ENCODE measurements at places on chromosomes 11 and 22.

- DNase-seq = peak; percentile 58
Measured at GRCh38 chr11:34339149-34340064, 18.4 kb downstream of the ABTB2 start.

DNA sequence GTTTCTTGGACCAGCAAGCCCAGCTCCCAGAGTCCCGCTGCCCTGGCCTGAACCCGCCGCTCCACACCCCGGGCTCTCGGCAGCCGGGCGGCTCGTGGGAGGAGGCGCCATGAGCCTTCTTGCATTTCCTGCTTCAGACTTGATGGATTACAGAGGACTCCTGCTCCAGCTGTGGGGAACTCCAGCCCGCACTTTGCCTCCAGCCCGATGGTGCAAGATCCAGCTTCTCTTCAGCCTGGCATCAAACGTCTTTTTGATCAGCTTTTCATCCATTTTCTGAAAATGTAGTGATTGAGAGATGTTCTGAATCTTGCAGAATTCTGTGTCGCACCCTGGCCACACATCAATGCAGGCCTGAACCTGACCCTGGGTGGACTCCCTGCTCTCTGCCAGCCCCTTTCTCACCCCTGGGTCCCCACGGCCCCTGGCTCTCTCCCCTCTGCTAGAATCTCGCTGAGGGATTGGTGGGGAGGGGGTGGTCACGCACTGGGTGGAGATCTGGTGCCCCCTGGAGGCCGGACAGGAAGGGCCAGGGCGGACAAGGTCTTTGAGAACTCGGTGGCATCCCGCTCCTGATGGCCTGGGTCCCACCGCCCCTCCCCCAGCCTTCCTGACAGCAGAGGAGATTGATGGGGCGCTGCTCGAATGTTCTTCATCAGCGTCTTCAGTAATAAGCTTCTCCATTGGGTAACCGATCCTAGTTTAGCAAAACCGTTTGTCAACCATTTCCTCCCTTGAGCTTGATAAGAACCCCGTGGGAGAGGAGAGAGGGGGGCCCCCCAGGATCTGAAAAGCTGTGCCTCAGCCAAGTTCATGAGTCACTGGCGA is 12.1 kb upstream of the NFAM1 start:
- DNase-seq = peak; percentile 77

DNA sequence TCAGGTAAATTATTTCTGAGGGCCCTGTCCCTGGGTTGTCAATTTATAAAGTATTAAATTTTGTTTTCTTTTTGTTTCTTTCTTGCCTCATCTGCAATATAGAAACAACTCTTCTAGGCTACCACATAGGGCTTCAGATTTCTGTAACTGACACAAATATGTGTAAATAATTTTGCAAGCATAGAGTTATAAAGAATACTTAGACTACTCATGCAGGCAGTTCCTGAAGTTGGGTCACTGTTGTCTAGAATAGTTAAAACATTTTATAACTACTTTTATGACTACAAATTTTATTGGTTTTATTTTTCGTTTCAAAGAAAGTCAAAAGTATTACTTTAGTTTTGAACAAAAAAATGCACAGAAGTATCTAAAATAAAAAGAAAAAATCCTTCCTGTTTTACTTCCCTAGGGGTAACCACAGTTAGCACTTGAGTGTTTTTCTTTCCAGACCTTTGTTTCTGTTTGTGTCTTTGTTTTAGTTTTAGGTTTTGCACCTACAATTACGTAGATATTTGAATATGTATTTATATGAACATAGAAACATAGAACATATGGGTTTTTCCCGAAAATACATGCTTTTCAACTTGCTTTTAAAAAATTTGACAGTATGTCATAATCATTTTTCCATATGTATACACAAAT is 12.4 kb upstream of the TMEM123 start:
- DNase-seq = peak; percentile 31

- no peak for DNase-seq
Measured at GRCh38 chr11:68709062-68709461, 24.7 kb downstream of the GAL start.

- no peak for DNase-seq
Measured at GRCh38 chr11:5178046-5178837, 22.2 kb downstream of the OR51V1 start.

- no peak for DNase-seq
Measured at GRCh38 chr11:5992150-5992549, 5.4 kb upstream of the OR52L1 start.

- DNase-seq = no peak
Measured at GRCh38 chr11:85299258-85299942, 327.7 kb downstream of the DLG2 start.

GRCh38 chr22:25148149-25148691 is 51.4 kb upstream of the CRYBB3 start:
- no peak for DNase-seq

- DNase-seq = no peak
Measured at GRCh38 chr11:70112017-70112434, 33.9 kb downstream of the ANO1 start.

- DNase-seq = no peak
Measured at GRCh38 chr22:24752088-24752623, 22.4 kb downstream of the PIWIL3 start.

GRCh38 chr11:14144934-14145333 is 182.4 kb downstream of the SPON1 start:
- DNase-seq = no peak

- DNase-seq = peak; percentile 33
Measured at GRCh38 chr22:27987557-27987956, 68.5 kb upstream of the PITPNB start.

GRCh38 chr22:47112994-47113852 is 350.8 kb downstream of the TBC1D22A start:
- DNase-seq = no peak

DNA sequence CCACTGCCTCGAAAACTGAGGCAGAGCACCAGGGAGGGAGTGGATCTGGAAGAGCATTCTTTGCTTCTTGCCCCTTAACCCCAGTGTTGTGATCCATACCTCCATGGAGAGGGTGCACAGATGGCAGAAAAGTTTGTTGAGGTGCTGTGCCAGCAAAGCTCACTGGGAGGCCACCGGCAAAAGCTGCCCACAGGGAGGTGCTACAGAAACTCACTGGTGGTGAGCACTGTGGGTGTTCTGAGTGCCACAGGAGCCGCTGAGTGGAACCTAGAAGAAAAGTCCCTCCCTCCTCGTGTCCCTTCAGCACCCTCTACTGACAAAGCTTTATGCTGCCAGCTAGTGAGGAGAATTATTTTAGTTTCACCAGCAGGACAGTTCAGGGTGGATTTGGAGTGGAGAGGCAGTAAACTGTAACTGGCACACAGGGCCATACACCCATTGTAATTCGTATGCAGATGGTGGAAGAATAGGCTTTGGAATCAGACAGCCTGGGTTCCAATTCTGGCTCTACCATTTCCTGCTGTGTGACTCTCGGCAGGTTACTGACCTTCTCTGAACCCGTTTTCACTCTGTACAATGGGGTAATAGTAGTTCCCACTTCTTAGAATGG is 84.6 kb downstream of the SWAP70 start:
- DNase-seq = peak; percentile 94

DNA sequence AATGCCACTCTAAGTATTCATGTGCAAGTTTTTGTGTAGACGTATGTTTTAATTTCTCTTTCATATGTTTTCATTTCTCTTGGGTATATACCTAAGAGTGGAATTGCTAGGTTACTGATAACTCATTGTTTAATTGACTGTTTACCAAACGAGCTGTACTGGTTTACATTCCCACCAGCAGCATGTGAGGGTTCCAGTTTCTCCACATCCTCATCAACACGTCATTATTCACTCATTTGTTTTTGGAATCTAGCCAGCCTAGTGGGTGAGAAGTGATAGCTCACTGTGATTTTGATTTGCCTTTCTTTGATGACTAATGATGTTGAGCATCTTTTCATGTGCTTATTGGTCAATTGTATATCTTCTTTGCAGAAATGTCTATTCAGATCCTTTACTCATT is 4.0 kb downstream of the ANKRD13D start:
- DNase-seq = no peak

- peak; percentile 29 for DNase-seq
Measured at GRCh38 chr11:126354631-126355323, 709 bp upstream of the ST3GAL4 start.

DNA sequence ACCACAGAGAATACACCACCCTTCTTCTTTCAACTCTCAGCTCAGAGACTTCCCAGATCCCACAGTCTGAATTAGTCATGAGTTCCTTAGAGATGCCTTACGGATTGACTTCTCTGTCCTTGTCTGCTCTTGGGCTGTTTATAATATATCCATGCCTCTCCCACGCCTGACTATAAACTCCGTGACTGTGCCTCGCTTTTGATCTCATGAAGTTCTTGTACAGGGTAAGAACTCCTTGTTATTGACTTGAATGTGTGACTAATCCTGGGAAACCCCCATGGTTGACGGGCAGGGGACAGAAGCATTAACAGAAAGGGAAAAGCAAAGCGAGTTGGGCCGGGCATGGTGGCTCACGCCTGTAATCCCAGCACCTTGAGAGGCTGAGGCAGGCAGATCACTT is 62.4 kb upstream of the POU2AF1 start:
- DNase-seq = no peak

GRCh38 chr11:28838741-28839140 is 730.6 kb downstream of the METTL15 start:
- no peak for DNase-seq

DNA sequence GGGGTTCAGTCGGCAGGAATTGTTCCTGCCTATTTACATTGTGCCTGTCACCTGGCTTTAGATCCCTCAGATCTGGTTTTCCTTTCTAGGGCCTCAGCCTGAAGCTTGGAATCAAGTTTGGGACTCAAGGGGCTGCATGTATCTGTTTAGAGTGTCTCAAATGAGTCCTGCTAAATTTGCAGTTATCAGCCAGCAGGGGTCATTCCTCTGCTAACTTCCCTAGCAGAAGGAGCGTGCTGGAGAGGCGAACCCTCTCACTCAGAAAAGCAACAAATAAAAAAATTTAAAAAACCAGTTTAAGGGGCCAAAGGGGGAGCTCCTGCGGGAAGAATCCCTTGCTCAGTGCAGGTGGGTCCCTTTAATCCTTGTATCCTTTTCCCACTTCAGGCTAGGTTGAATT is 1220.2 kb downstream of the JRKL start:
- no peak for DNase-seq

- no peak for DNase-seq
Measured at GRCh38 chr22:28867191-28867590, 16.2 kb upstream of the ZNRF3 start.

GRCh38 chr11:124190298-124191139 is 7.4 kb downstream of the OR10D3 start:
- DNase-seq = no peak

DNA sequence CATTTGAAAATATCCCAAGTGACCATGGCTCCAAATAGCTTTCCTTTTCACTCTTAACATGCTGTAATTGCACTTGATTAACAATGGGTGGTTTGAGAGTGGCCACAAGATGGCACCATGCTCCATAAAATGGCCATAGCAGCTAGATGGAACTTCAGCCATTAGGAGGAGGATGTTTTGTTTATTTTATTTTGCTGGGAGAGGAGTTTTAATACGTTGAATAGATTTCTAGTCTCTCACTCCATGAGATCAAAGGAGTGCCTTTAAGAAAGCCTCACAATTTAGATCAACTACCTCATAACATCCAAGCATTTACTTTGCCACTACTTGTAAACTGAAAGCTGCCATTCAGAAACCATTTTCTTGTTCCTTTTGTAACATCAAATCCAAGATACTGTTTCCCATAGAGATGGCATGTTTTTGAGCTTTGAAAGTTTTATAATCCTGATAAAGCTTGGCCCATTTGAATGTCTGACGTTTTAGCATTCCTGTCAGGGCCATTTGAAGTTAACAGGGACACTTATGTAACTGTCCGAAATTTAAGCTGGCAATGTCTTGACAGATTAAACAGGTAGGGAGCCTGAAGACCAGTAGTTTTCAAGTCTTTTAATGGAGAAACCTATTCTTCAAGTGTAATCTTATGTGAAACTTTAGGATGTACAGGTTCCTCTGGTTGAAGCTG is 4.7 kb downstream of the FEN1 start:
- peak; percentile 65 for DNase-seq

GRCh38 chr11:32420937-32421901 is 14.1 kb downstream of the WT1 start:
- peak; percentile 95 for DNase-seq

- DNase-seq = no peak
Measured at GRCh38 chr22:46858181-46858771, 95.8 kb downstream of the TBC1D22A start.

DNA sequence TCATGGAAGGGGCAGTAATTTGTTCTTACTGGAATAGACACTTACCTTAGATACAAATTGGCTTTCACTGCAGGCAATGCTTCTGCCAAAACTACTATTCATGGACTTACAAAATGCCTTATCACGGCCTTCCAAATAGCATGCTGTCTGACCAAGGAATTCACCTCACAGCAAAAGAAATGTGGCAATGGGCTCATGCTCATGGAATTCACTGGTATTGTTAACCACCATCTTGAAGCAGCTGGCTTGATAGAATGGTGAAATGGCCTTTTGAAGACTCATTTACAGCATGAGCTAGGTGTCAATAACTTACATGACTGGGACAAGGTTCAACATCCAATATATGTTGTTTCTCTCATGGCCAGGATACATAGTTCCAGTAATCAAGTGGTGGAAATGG is 21.9 kb downstream of the OR5B21 start:
- no peak for DNase-seq

GRCh38 chr22:30453731-30454510 is 17.9 kb downstream of the SEC14L3 start:
- peak; percentile 41 for DNase-seq

DNA sequence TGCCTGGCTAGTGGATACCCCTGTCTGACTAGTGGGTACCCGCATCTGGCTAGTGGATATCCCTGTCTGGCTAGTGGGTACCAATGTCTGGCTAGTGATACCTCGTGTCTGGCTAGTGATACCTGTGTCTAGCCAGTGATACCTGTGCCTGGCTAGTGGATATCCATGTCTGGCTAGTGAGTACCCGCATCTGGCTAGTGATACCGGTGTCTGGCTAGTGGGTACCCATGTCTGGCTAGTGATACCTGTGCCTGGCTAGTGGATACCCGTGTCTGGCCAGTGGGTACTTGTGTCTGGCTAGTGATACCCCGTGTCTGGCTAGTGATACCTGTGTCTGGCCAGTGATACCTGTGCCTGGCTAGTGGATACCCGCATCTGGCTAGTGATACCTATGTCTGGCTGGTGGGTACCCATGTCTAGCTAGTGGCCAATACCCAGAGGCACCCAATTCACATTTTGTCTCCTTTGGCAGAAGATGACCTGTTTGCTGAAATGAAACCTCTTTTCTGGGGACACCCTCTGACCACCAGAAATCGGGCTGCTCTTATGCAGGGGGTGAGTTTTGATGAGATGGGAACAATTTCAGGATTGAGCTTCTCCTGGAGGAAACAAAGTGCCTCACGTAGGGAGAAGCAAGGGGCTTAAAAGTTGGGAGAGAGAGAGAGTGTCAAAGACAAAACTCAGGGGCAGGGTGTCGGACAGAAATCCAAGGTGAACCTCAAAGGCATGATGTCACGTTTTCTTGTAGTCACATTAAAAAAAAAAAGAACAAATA is 63.4 kb downstream of the SMIM38 start:
- DNase-seq = no peak

Data from Kasumi-1 (cell line).